ENCODE measurements at places on chromosomes 5 and 9.
A peak's percentile ranks its signal among the peaks of the same experiment; 100 is the strongest.

DNA sequence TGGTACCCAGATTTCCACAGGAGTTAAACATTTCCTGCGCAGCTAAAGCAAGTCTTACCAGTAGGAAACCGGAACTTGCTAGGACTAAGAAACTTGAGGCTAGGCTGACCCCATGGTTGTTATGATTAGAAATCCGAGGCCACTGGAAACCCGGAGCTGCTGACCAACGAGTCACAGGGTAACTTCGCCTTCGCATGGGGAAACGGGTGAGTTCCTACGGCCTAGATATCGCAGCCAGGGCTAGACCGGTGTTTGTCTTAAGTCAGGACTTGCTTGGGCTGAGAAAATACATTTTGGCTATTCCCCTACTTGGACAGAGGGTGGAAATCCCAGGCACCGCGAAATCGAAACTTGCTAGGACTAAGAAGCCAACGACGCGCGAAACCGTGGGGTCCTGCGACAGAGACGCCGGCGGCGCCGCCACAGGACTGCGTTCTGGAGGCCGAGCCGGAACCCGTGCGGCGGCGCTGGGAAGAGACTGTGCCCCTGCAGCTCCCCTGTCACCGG is 1.6 kb upstream of the ANXA2R start:
- no peak for DNase-seq

DNA sequence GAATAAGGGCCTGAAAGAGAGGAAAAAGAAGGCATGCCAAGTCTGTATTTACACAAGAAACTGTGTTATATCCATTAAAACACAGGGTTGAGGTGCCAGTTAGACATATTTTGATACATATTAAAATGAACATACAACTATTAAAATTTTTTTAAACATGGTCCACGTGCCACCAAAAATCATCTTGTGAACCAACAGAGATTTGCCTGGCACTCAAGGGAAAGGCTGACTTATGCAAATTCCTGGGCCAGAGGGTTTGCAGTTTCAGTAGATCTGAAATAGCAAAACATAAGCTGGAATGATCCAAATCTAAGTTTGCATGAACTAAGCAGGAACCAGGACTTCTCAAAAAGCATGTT is 168.7 kb downstream of the SLIT3 start:
- DNase-seq = no peak

DNA sequence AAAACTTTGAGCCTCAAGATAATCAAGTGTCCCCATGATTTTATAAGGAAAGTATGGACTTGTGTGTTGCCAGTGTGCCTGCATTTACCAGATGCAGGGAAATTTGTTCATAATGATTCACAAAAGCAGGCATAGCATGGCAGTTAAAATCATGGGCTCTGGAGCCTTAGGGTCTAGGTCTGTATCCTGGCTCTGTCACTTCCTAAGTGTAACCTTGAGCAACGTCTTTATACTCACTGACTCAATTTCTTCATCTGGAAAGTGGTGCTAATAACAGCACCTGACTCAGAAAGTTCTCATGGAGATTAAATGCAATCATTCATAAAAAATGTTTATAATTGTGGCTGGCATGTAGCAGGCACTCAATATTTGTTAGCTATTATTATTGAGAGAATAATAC is 234.9 kb downstream of the SAXO1 start:
- DNase-seq = no peak

- DNase-seq = no peak
Observed at GRCh38 chr5:72380492-72381274, 60.5 kb downstream of the PTCD2 start.

GRCh38 chr9:6184749-6185645 is 30.6 kb upstream of the IL33 start:
- DNase-seq = no peak

DNA sequence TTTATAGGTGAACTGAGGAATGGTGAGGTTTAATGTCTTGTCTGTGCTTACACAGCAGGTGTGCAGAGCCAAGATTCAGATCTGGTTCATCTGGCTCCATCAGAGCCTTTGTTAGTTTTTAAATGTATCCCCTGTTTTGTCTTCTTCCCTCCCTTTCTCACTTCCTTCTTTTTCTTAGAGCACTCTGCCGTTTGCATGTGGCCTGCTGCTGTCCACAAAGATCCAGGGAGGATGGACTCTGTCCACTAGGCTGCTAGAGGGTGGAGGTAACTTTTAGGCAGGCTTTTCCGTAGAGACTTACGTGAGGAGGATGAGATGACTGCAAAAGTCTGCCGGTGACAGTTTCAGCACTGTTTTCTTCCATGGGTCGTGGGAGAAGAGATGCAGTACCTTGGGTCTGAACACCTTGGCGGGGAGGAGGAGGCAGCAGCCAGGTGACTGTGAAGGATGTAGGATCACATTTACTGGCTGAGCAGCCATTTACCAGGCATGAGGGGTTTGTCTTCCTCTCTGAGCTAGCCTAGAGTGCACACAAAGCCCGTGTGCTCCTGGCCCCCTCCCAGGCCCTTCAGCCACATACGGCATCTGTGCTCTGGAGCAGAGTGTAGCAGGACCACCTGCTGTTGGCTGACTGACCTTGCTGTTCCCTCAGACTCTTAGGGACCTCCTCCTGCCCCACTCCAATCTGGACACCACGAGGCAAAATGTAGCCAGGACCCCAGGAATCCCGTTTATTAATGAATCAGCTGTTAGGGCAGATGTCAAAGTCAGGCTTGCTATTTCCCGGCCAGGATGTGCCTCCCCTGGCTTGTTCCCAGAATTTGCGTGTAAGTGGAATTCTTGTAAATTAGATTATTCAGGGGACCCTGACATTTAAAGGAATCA is 1.8 kb downstream of the NTMT1 start:
- DNase-seq = no peak

DNA sequence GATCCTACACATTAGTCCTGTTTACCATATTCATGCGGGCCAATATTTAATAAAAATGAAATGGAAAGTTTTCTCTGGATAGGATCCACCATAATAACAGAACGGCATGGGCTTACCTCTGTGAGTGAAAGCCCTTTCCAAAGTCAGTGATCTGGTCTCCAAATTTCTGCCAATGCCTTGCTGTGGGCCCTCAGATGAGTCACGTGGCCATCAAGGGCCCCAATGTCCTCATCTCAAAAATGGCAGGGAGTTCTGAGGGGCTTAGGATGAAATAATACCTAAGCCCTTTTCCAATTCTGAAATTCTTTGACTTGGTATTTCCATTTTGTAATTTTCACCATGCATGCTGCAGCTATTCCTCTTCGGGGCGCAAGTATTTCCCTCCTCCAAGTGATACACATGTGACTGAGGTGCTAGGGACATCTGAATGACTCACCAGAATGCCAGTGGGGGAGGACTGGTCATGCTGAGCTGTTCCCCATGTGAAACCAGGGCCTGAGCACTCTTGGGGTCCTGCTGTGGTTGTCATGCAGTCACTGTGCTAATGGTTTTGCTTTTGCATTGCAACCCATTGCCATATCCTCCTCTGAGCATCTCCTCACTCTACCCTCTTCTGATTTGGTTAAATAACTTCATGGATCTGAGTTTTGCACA is 35.0 kb downstream of the ITK start:
- no peak for DNase-seq

GRCh38 chr9:78121488-78121887 is 89.9 kb upstream of the GNAQ start:
- peak; percentile 11 for DNase-seq

- no peak for DNase-seq
Observed at GRCh38 chr9:123091459-123091858, 58.0 kb downstream of the GPR21 start.

- DNase-seq = no peak
Observed at GRCh38 chr5:919356-920000, 26.8 kb downstream of the TRIP13 start.

GRCh38 chr9:136703276-136703860 is 9.0 kb upstream of the DIPK1B start:
- no peak for DNase-seq

- DNase-seq = no peak
Observed at GRCh38 chr9:25350011-25350410, 328.2 kb downstream of the TUSC1 start.

- DNase-seq = no peak
Observed at GRCh38 chr5:118185018-118185417, 803.3 kb downstream of the DTWD2 start.

DNA sequence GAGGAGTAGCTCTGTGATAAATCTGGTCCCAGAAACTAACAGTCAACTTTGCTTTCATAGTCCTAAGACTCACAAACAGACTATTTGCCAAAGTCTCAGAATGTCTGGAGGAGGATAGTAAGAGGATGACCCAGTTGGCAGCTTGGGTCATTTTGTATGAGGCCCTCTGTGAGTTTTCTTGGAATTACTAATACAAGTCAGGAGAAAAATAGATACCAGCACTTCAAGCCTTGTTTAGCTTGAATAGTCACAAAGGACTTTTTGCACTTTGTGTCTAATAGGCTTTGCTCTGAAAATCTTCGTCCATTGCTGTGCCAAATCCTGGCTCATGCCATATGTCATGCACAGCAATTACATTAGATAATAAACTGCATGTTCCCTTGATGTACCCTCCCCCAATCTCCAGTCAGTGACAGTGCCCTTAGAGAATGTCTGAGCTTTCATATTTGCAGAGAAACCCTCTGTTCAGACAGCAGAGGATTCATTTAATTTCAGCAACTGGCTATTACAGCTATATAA is 612.8 kb downstream of the CSNK1G3 start:
- no peak for DNase-seq

DNA sequence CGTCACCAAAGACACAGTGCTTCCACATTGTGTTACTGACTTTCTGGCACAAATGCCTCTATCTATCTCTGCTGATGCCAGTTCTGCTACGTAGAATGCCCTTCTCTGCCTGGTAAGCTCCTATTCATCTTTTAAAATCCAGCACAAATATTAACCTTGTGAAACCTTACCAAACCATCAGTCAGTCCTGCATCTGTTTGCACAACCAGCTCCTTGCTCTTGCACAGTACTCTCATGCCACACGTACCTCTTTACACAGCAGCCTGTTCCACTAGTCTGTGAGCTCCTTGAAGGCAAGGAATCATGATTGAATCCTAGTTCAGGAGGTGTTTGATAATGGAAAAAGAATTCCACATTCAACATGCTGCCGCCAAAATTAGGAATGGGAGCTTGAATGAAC is 56.3 kb downstream of the TEX10 start:
- no peak for DNase-seq

DNA sequence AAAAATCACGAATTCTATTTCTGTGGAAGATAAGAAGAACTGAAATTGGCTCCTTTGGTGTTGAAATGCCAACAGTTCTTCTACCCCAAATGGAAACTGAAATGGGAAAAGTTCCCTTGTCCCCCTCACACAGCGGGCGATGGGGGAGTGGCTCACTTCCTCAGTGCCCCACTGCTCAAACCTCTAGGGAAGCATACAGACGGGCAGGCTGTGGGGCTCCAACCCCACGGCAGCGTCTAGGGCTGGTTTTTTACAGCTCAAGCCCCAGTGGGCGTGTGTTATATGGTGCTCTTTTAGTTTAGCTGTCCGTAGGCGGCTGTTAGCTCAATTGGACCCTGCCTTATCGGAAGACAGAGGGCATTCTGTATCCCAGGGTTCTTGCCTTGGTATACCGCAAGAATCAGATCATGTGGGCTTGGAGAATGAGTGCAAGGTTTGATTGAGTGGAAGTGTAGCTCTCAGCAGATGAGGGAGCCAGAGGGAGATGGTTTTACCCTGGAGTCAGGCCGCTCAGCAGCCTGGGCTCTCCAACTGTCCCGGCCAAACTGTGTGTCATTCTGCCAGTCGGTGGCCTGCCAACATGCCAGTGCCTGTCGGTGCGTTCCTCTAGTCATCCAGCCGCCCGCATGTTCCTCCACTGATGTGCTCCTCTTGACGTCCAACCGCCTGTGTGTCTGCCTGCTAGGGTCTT is 166.3 kb upstream of the ZNF608 start:
- DNase-seq = no peak

DNA sequence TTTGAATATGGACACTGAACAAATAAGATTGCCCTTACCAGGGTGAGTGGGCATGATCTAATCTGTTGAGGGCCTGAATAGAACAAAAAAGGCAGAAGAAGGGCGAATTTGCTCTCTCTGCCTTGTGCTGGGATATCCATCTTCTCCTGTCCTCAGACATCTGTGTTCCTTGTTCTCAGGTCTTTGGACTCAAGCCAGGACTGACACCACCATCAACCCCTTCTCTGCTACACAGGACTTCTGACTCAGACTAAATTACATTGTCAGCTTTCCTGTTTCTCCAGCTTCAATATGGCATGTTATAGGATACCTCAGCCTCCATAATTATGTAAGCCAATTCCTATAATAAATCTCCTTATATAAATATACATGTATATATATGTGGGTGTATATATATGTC is 40.8 kb upstream of the SLCO6A1 start:
- no peak for DNase-seq

DNA sequence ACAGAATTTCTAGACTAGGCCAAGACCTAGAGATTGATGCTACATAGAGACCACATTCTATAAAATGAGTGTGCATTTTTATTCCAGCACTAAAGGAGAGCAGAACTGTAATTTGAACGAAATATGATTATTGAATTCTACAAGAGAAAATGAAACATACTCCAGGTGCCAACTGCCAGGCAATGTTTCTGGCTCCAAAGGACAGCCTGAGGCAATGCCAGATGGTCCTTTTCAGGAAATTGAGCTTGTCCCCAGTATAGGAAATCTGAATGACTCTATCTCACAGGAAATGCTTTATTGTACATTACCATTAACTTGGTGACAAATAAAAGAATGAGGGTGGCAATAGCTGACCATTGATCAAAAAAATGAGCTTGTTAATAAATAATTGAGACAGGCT is 28.8 kb upstream of the RASGRF2 start:
- DNase-seq = no peak

GRCh38 chr5:93715761-93716160 is 25.6 kb downstream of the POU5F2 start:
- DNase-seq = no peak

DNA sequence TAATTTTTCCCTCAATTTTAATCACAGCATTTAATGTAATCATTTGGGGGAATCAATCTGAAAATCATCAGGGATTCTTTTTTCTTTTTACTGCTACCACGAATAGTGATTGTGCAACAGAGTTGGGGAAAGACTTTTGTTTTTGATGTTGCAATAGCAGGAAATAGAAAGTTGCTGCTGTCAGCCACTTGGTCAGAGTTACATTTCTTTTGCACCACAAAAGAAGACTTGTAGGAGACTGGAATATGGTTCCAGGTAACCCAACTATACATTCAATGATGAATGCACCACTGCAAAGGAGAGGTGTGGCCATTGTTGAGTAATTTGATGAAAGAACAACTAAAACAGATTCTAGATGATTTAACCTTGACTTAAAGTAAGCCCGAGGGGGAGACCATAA is 46.3 kb upstream of the PALM2AKAP2 start:
- no peak for DNase-seq

GRCh38 chr5:73727470-73727869 is 101.5 kb downstream of the ARHGEF28 start:
- no peak for DNase-seq

- DNase-seq = no peak
Observed at GRCh38 chr5:147427521-147428401, 82.1 kb downstream of the DPYSL3 start.

- no peak for DNase-seq
Observed at GRCh38 chr5:161098516-161098915, 246.5 kb upstream of the ATP10B start.
